Cardiac atrium fibroblast (primary cell): ENCODE measurements at places on chromosomes 11 and 22. TPM values are rescaled to one million over a fixed set of nuclear protein-coding genes. Genes with fewer than 3 reads are reported as not detected.

Gene RGL4
- total RNA-seq: not detected in 2 replicates

Gene SLC35E4
- total RNA-seq: 9.0 and 9.1 TPM in 2 replicates

Gene OR4A16
- not detected in 2 replicates for total RNA-seq

Gene DTX4
- 2.5 and 2.6 TPM in 2 replicates for total RNA-seq

Gene FLRT1
- total RNA-seq: under 0.01 and 1.1 TPM in 2 replicates

Gene OVOL1
- not detected in 2 replicates for total RNA-seq

Gene PLAAT5
- 0.16 TPM in 1 of 2 replicates, not detected in the other for total RNA-seq

Gene SIK2
- 8.1 and 13.4 TPM in 2 replicates for total RNA-seq

Gene FIBIN
- 7.8 and 14.3 TPM in 2 replicates for total RNA-seq

Gene FOLH1
- total RNA-seq: not detected in 2 replicates

Gene STIP1
- total RNA-seq: 116 and 128 TPM in 2 replicates

Gene APOBEC3C
- total RNA-seq: 17.1 and 19.0 TPM in 2 replicates

Gene ZC3H7B
- total RNA-seq: 41.9 and 60.9 TPM in 2 replicates

Gene MS4A4E
- not detected in 2 replicates for total RNA-seq

Gene AASDHPPT
- 57.7 and 64.1 TPM in 2 replicates for total RNA-seq

Gene MFNG
- 1.3 TPM in 1 of 2 replicates, not detected in the other for total RNA-seq

Gene GLYAT
- not detected in 2 replicates for total RNA-seq

Gene VWCE
- 8.9 and 13.0 TPM in 2 replicates for total RNA-seq

Gene DKK3
- total RNA-seq: 61.9 and 77.9 TPM in 2 replicates

Gene SMTNL1
- total RNA-seq: not detected in 2 replicates

Gene WNT7B
- not detected in 2 replicates for total RNA-seq

Gene JAM3
- 43.1 and 53.9 TPM in 2 replicates for total RNA-seq

Gene SLC7A4
- total RNA-seq: not detected in 2 replicates
